ENCODE measurements at places on chromosomes 7 and 10.

DNA sequence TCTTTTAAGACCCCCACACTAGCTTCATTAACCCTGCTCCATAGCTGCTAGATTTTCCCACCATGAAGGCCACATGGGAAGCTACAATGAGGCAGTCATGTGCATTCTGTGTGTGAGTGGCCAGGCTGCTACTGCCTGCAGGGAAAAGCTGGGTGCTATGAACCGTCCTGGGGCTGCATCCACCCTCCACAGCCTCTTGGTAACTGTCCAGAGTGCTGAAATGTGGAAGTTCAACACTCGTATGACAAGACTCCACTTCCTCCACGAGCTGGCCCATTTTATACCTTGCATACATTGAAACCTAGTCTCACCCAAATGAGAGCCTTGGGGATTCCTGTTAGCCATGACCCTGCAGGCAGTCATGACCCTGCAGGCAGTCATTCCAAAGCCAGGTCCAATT lies 59.4 kb downstream of the CUZD1 start:
- DNase-seq, result no peak

GRCh38 chr10:110360857-110361474 lies 56.2 kb upstream of the SMNDC1 start:
- no peak for DNase-seq

GRCh38 chr10:68067508-68067907 lies 7.6 kb downstream of the HERC4 start:
- no peak for DNase-seq

- no peak for DNase-seq
Observed at GRCh38 chr7:43621729-43622448, 39.0 kb downstream of the STK17A start.

DNA sequence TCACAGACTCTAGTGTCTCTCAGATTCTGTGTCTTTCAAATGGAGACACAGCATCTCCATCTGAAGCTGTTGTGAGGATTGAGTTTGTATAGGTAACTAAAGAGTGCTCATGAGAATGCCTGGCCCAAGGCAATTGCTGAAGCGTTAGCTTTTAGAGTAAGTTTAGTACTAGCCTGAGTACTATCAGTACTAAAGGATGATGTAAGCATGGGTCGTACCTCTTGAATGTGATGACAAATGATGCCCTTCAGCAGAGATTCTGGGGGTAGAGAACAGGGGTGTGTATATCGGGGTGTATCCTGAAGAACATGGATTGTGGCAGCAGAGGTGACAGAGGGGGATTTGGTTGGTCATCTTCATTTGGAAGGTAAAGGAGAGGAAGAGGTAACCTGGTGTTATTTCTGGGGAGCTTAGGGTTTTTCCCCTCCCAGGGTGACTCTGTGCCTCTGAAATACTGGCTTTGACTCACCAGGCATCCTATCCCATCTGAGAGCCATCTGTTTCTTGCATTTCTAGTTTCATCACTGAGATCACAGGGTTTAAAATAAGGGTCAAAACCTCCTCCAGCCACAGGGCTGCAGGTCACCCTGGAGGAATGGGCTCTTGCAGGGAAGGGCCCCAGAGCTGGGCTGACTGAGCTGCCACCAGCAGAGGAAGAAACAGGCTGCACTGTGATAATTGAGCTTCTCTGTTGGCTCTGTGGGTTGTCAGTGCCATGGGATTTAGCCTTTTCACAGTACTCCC lies 756.0 kb downstream of the KCNMA1 start:
- DNase-seq, result no peak

Measured in occipital lobe (tissue), 3 donors.